ENCODE measurements at places on chromosomes 4 and X.

DNA sequence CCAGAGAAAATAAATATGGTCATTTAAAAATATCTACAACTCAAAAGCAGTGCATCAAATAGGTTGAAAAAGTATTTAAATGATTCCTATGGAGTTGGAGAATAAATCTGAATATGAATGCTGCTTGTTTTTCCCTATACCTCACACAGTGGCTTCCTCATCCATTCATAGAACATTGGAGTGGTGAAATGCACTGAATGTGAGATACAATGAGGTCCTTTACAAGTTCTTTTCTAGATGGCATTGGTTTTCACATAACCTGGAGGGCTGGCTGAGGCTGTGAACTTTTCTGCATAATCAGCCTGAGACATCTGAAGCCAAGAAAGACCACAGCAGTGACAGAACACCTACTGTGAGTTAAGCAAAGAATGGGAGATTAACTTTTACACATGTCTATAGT, 279.1 kb upstream of the NRK start:
- no peak for DNase-seq

GRCh38 chr4:142485452-142485851, 360.6 kb downstream of the INPP4B start:
- DNase-seq, result no peak

GRCh38 chr4:101419336-101420135, 72.2 kb upstream of the PPP3CA start:
- DNase-seq, result peak; percentile 31

GRCh38 chr4:184587221-184587620, 62.0 kb downstream of the CASP3 start:
- no peak for DNase-seq

- DNase-seq, result no peak
Measured at GRCh38 chrX:6708676-6709380, 173.9 kb upstream of the VCX3A start.

GRCh38 chr4:114601304-114602052, 2.9 kb downstream of the UGT8 start:
- DNase-seq, result peak; percentile 29

- DNase-seq, result no peak
Measured at GRCh38 chr4:118712872-118713271, 27.7 kb downstream of the METTL14 start.

DNA sequence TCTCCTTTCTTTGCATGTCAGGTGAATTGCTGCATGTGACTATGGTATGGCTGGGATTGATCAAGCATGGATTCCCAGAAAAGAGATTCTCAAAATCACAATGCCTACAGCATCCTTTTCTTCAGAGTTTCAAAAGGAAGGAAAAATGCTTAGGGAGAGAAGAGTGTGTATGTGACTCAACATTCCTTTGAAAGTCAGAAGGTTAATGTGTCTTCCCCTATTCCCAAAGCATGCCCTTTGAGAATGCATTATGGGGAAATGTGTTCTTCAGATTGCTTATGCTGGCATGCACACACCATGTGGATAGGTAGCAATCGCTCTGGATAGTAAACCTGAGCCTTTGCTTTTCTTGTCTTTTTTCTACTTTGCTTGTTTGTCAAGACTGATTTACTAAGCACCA, 78.5 kb downstream of the ELOVL6 start:
- DNase-seq, result no peak

DNA sequence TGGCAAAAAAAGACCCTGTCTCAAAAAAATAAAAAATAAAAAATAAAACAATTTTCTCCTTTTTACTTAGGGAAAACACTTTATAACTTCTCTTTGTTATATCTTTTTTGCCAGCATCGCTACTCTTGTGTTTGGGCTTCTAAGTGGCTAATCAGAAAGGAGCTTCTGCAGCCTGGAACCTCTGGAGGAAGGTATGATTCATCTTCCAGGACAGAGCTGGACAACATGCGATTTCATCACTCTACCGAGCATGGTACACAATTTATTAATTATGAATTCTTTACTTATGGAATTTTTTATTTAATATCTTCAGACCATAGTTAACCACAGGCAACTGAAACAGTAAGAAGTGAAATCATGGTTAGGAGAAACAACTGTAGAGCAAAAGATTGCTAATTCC, 1254.3 kb upstream of the AGA start:
- DNase-seq, result no peak

DNA sequence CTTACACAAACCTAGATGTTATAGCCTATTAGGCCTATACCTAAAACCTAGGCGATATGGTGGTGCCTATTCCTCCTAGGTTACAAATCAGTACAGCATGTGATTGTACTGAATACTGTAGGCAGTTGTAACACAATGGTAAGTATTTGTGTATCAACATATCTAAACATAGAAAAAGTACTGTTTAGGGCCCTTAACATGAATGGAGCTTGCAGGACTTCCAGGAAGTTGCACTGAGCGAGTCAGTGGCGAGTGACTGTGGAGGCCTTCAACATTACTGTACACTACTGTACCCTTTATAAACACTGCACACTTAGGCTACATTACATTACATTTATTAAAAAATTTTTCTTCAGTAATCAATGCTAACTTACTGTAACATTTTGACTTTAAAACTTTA, 37.8 kb downstream of the WWC2 start:
- no peak for DNase-seq

DNA sequence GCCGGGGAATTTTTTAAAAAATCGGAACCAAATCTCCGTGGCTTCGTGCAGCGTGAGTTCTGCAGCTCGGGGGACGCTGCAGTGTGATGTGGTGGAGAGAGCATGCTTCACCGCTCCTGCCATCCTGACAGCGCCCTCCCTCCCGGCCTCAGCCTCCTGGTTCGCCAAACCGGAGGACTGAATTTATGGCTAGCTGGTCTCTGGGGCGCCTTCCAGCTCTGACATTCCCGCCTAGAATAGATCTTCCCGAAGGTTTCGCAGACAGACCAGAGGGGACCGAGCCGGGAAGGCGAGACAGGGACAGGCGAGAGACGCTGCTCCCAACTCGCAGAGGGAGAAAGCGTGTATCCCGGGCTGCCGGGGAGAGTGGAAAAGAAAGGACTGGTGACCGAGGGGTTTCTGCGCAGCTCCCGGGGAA, 25.9 kb downstream of the HOPX start:
- peak; percentile 30 for DNase-seq

DNA sequence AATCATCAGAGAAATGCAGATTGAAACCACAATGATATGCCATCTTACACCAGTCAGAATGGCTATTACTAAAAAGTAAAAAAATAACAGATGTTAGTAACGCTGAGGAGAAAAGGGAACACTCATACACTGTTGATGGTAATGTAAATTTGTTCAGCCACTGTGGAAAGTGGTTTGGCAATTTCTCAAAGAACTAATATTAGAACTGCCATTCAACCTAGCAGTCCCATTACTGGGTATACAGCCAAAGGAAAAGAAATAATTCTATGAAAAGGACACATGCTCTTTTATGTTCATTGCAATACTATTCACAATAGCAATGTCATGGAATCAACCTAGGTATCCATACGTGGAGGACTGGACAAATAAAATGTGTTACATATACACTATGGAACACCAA, 566.3 kb downstream of the STPG2 start:
- DNase-seq, result no peak

DNA sequence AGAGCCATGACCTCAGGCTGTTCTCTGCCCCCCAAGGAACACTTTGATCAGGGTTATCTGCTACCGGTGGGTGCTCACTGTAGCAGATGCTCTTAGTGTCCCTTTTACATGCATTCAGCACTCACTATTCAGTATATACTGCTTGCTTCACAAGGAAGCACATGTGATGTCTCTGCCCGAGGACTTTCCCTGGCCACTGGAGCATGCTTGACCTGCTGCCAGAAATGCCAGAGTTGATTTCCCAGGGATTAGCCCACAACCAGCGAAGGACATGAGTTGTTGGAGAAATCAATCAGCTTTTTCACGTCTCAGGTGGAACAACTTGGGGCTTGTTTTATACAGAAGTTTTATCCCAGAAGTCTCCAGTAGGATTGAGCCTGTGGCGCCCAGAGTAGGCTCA, 51.2 kb upstream of the RPS6KA3 start:
- DNase-seq, result no peak

DNA sequence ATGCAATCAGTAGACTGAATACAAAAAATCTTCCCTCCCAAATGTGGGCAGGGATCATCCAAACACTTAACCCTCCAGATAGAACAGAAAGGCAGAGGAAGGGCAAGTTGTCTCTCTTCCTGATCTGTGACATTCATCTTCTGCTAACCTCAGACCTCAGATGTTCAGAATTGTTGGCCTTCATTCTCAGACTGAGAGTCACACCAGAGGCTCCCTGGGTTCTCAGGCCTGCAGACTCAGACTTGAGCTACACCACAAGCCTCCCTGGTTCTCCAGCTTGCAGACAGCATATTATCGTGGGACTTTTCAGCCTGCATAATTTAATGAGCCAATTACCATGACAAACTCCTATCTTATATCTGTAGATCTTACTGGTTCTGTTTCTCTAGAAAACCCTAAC, 1471.6 kb upstream of the ADGRL3 start:
- no peak for DNase-seq

DNA sequence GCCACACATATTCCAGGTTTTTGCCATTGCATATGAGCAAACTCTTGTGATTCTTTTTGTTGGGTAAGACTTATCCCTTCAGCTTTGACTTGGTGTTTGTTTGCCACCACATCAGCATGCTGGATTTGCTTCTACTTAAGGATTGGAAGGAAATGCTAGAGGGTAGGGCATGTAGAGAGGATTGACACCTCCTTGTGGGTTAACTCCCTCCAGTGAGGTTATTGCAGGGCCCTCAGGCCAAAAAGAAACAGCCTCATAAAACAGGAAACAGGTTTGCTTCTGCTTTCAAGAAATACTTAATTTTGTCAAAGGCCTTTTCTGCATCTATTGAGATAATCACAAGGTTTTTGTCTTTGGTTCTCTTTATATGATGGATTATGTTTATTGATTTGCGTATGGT, 15.2 kb upstream of the INPP4B start:
- DNase-seq, result no peak

DNA sequence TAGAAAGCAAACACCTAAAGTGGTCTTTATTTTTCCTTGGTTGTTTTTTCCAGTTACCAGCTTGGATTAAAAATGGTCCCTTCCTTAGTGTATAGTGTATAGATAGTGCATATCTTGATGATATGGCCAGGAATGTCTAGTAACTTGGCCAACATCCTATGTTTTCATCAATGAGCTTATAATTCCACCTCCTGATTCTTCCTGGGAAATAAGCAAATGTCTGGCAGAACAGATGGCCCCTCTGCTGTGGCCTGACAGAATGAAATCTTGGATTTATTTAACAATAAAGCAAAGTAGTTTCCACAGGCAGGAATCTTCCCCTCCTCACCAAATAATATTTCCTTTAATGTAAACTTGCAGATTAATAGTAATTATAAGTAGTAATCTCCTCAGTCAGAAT, 6.1 kb downstream of the SCARB2 start:
- no peak for DNase-seq

DNA sequence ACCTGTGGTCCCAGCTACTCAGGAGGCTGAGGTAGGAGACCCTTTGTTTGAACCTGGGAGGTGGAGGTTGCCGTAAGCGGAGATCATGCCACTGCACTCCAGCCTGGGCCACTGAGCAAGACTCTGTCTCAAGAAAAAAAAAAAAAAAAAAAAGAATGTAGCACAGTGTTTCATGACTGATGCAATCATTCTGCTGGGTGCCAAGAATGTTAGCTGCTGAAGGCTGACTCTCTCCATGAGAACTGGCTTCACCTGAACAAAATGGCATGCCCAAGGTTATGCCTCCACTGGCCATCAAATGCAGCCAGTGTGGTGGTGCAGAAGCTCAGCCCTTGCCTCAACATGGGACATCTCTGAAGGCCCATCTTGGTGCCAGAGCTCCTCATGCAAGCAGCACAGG, 412.1 kb downstream of the ADAM29 start:
- DNase-seq, result no peak

DNA sequence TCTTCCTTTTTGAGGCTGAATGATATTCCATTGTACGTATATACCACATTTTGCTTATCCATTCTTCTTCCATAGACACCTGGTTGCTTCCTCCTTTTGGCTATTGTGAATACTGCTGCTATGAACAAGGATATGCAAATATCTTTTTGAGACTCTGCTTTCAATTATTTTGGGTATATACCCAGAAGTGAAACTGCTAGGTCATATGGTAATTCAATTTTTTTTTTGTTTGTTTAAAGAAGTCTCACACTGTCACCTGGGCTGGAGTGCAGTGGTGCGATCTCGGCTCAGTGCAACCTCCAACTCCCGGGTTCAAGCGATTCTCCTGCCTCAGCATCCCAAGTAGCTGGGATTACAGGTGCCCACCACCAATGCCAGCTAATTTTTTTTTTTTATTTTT, 75.3 kb downstream of the METTL14 start:
- DNase-seq, result no peak

GRCh38 chr4:124105212-124105611, 607.3 kb downstream of the ANKRD50 start:
- DNase-seq, result no peak

- no peak for DNase-seq
Measured at GRCh38 chr4:123246085-123246484, 150.5 kb upstream of the SPRY1 start.

GRCh38 chrX:149831473-149831872, 49.5 kb upstream of the MAGEA8 start:
- DNase-seq, result no peak

GRCh38 chrX:136258951-136259350, 7.8 kb upstream of the MAP7D3 start:
- no peak for DNase-seq

DNA sequence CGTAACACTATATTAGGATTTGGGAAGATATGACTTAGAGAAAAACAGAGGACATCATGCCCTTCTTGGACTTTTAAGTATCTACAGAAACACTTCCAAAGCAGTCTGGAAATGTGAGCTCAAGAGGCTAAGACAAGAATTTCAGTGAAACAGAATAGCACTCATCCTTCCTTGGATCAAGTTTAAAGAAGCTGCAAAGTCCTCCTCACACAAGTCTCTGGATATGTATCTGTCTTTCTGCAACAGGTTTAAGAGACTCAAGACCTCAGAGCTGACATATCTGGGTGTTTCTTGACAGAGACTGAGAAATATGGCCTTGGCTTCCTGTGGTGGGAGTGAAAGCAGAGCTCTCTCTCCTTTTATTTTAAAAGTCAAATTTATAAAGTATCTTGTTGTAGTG, 82.5 kb upstream of the GIMD1 start:
- no peak for DNase-seq

DNA sequence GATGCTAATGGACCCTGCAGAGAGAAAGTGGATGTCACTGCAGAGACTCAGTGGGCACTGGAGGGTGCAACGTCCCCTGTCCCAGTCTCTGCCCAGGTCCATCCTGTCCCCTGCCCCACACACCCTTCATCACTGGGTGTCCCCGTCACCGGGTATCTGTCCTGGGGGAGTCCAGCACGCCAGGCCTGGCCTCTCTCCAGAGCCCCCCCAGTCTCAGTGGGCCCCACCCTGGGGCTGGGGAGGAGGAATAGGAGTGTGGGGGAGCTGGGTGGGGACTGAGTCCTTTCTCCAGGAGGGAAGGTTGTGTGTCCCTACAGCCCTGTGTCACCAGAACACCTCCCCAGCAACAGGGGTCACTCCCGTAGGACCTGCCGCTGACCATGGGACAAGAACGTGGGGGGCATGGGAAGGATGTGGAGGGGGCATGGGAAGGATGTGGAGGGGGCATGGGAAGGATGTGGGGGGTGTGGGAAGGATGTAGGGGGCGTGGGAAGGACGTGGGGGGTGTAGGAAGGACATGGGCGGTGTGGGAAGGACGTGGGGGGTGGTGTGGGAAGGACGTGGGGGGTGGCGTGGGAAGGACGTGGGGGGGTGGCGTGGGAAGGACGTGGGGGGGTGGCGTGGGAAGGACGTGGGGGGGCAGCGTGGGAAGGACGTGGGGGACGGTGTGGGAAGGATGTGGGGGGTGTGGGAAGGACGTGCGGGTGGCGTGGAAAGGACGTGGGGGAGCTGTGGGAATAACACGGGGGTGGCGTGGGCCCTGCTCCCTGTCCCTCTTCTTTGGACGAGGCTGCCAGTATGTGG, 21.0 kb upstream of the SPON2 start:
- no peak for DNase-seq

Measured in GM13976 (cell line).